A549 treated with ZK216348 at 1 μM for 4 hours (cell line): ENCODE measurements at places on chromosomes 2 and 18. TPM values are rescaled to one million over a fixed set of nuclear protein-coding genes. Genes with fewer than 3 reads are reported as not detected.

The INPP5D gene
- 0.12 to 1.1 TPM (median 0.61 TPM) in 5 replicates for total RNA-seq

The RALBP1 gene
- total RNA-seq, result 26.3 to 35.1 TPM (median 31.3 TPM) in 5 replicates

The C2orf78 gene
- not detected in 5 replicates for total RNA-seq

The UNC80 gene
- not detected in 5 replicates for total RNA-seq

The FLACC1 gene
- 0.34 to 0.57 TPM in 2 of 5 replicates, not detected in the others for total RNA-seq

The TCF23 gene
- not detected in 5 replicates for total RNA-seq

The SPATA3 gene
- total RNA-seq, result not detected in 5 replicates

The HK2 gene
- total RNA-seq, result 0.76 to 1.3 TPM (median 1.1 TPM) in 5 replicates

The LONRF2 gene
- total RNA-seq, result 2.0 to 3.7 TPM (median 3.0 TPM) in 5 replicates

The UGT1A8 gene
- total RNA-seq, result 0.23 TPM in 1 of 5 replicates, not detected in the others

The TXNDC2 gene
- 0.15 to 0.34 TPM (median 0.17 TPM) in 5 replicates for total RNA-seq

The PLCL1 gene
- not detected in 5 replicates for total RNA-seq

The SPEG gene
- total RNA-seq, result 5.1 to 10.4 TPM (median 6.9 TPM) in 5 replicates

The PTPRM gene
- 26.0 to 36.8 TPM (median 31.8 TPM) in 5 replicates for total RNA-seq

The SERPINB4 gene
- 0.17 to 0.25 TPM (median 0.18 TPM) in 3 of 5 replicates, not detected in the others for total RNA-seq

The ASXL3 gene
- not detected in 5 replicates for total RNA-seq

The CFC1 gene
- total RNA-seq, result not detected in 5 replicates

The TPO gene
- 0.13 to 0.29 TPM (median 0.13 TPM) in 3 of 5 replicates, not detected in the others for total RNA-seq

The MBD1 gene
- 25.8 to 42.4 TPM (median 37.0 TPM) in 5 replicates for total RNA-seq

The CFLAR gene
- 80.5 to 125 TPM (median 90.3 TPM) in 5 replicates for total RNA-seq

The SCN9A gene
- 2.5 to 5.3 TPM (median 4.8 TPM) in 5 replicates for total RNA-seq

The LRP1B gene
- total RNA-seq, result 0.02 to 0.09 TPM in 2 of 5 replicates, not detected in the others

The FBXO36 gene
- total RNA-seq, result 0.92 to 2.6 TPM (median 1.2 TPM) in 5 replicates

The MAPRE2 gene
- 11.5 to 17.0 TPM (median 12.8 TPM) in 5 replicates for total RNA-seq

The UGT1A5 gene
- total RNA-seq, result not detected in 5 replicates

The PLGLB1 gene
- 0.59 to 1.5 TPM (median 0.84 TPM) in 4 of 5 replicates, not detected in the other for total RNA-seq

The SERPINB10 gene
- total RNA-seq, result not detected in 5 replicates

The SLC35F6 gene
- total RNA-seq, result 30.8 to 39.4 TPM (median 38.7 TPM) in 5 replicates

The CHRND gene
- not detected in 5 replicates for total RNA-seq

The COL4A3 gene
- total RNA-seq, result 0.28 to 1.3 TPM (median 0.82 TPM) in 5 replicates

The CCL20 gene
- total RNA-seq, result 3.4 to 9.4 TPM (median 4.8 TPM) in 5 replicates

The DUSP19 gene
- total RNA-seq, result 0.25 to 0.83 TPM (median 0.55 TPM) in 5 replicates

The SLC4A3 gene
- 1.9 to 4.4 TPM (median 3.2 TPM) in 5 replicates for total RNA-seq

The ALK gene
- total RNA-seq, result not detected in 5 replicates

The SMYD1 gene
- total RNA-seq, result not detected in 5 replicates

The ABCG8 gene
- not detected in 5 replicates for total RNA-seq

The KCNS3 gene
- 0.93 to 2.0 TPM (median 1.1 TPM) in 5 replicates for total RNA-seq

The D2HGDH gene
- 4.0 to 13.0 TPM (median 10.3 TPM) in 5 replicates for total RNA-seq

The DUSP2 gene
- 0.22 to 0.56 TPM (median 0.54 TPM) in 4 of 5 replicates, not detected in the other for total RNA-seq

The CNTNAP5 gene
- not detected in 5 replicates for total RNA-seq

The COL6A3 gene
- total RNA-seq, result 0.12 to 0.24 TPM (median 0.15 TPM) in 5 replicates

The POMC gene
- not detected in 5 replicates for total RNA-seq

The OXER1 gene
- not detected in 5 replicates for total RNA-seq

The CHST9 gene
- total RNA-seq, result not detected in 5 replicates

The NPHP1 gene
- 5.4 to 11.7 TPM (median 8.1 TPM) in 5 replicates for total RNA-seq
